CD4-positive, alpha-beta T cell treated with Interleukin-4 for 1 hour (primary cell): ENCODE measurements at places on chromosomes 3 and 15.

DNA sequence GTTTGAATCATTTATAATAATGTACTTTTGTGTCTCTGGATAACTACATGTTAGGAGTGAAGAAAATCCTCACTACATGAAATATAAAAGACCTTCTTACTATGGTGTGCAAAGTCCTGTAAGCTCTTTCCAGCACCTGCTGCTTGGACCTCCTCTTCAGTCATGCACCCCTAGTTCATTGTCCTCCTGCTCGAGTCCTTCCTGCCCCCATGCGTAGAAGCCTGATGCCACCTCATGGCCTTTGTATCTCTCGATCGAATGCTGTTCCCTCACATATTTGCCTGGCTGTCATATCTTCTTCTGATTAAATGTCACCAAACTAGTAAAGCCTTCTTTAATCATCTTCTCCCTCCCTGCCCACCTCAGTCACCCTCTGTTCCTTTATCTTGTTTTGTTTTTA is 49.9 kb upstream of the SUCLG2 start:
- DNase-seq, result no peak

GRCh38 chr3:137032465-137033120 is 74.8 kb downstream of the IL20RB start:
- DNase-seq, result peak; percentile 67

DNA sequence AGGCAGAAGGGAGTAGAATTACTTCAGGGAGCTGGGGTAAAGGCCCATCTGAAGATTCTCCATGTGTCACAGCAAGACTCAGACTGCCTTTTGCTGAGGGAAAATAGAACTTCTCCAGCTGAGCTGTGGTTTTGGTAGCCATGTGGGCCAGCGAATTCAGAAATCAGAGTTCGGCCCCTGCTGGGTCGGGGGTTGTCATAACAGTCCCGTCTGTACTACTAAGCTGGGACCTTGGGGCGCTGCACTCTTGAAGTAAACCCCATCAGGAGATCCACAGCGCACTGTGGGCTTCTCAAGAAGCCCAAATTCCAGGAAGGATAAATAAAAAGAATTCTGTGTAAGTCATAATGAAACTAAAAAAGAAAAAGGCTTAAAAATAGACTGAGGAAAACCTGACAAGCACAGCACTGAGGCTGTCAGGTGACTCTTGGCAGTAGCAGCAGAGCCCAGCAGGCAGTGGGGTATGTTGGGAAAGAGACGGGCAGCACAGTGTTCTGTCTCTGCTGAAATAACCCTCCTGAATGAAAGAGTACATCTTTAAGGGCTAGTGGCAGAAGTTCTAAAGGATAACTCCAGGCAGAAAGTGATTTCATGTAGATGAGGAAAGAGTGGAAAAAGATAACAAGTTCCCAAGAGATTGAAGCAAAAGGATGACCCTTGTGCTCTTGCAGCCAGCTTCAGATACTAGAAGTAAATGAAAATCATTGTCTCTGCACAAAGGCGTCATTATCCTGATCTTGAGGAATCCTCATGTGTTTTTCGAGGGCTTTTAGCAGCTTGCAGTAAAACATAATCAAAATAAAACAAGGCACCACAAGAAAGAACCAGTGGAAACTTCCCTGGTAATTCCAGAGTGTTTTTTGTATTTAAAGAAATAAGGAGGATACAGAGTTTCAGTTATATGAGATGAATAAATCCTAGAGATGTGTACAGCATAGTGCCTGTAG is 74.5 kb downstream of the RAB7A start:
- peak; percentile 65 for DNase-seq

GRCh38 chr15:100930306-100930848 is 11.2 kb downstream of the LRRK1 start:
- DNase-seq, result no peak

- no peak for DNase-seq
Observed at GRCh38 chr3:166993015-166993630, 387.0 kb downstream of the ZBBX start.

- no peak for DNase-seq
Observed at GRCh38 chr3:154536751-154537150, 106.8 kb upstream of the GPR149 start.

GRCh38 chr3:128845778-128846485 is 33.5 kb upstream of the ACAD9 start:
- peak; percentile 86 for DNase-seq

DNA sequence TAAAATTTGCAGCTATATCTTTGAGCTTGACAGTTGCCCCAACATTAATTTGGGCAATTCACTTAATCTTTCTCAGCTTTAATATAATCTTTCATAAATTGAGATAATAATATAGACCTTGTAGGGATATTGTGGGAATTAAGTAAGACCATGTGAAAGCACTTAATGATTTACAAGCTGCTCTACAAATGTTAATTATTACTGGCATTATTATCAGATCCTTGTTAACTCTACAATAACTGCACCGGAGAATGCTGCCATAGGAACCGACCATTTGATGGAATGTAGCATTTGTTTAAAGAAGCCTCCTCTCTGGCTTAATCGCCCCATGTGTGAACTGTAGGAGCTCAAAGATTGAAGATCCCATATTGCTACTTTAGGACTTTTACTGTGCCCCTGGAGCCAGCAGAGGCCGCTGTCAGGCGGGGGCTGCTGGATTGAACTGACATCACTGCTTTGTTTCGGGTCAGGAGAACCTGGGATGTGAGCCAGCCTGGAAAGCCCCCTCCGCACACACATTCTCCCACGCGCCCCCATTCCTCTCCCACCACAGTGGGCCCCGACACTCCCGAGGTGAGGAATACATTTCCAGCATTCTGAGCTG is 154.2 kb upstream of the TNIK start:
- no peak for DNase-seq

GRCh38 chr3:13317596-13318320 is 102.4 kb downstream of the NUP210 start:
- DNase-seq, result no peak

DNA sequence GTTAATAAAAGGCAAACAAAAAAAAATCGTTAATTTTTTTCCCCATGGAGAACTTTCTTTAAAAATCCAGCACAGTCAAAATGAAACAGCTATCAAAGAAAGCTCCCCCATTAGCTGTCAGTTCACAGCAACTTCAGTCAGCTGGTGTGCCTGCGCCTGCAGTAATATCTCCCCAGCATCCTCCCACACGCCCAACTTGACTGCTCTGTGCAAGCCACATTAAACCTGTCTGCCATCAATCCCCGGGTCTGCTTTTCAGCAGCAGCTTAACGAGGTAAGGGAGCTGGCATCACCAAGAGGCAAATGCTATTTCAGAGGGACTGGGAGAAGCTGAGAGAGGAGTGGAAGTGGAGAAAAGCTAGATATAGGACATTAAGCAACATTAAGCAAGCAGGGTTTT is 337.5 kb downstream of the GAP43 start:
- no peak for DNase-seq

DNA sequence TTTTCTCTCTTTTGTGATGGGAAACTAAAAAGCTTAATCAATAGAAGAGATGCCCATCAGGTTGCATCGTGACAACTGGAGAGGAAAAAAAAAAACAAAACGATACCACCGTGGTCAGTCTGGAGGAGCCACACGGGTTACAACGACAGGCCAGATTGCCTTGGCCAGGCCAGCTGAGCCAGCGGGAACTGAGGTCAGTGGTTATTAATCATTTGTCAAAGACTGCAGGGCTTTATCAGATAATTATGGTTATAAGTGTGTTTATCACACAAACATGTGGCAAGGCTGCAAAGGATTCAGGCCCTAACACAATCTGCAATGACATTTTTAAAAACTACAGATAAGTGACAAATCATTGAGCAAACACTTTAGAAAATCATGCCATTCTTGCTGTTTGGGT is 135.0 kb upstream of the FAM3D start:
- no peak for DNase-seq

DNA sequence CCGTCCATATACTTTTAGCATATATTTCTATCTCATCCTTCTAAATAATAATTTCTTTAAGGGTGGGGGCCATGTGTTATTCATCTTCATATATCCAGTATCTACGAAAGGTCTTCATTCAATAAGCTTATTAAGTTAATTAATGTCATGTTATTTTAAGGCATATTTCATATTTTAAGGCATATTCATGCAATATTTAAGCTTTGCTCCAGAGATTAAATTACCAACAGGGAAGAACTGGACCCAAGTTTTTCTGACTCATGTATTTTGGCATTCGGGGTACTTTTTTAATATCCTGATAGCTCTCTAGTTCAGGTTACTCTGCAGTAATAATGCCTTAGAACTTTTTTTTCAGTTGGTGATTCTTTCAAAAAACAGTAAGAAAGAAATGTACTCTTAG is 27.4 kb downstream of the PHC3 start:
- no peak for DNase-seq

GRCh38 chr3:100634493-100635272 is 25.3 kb downstream of the ADGRG7 start:
- DNase-seq, result peak; percentile 24

DNA sequence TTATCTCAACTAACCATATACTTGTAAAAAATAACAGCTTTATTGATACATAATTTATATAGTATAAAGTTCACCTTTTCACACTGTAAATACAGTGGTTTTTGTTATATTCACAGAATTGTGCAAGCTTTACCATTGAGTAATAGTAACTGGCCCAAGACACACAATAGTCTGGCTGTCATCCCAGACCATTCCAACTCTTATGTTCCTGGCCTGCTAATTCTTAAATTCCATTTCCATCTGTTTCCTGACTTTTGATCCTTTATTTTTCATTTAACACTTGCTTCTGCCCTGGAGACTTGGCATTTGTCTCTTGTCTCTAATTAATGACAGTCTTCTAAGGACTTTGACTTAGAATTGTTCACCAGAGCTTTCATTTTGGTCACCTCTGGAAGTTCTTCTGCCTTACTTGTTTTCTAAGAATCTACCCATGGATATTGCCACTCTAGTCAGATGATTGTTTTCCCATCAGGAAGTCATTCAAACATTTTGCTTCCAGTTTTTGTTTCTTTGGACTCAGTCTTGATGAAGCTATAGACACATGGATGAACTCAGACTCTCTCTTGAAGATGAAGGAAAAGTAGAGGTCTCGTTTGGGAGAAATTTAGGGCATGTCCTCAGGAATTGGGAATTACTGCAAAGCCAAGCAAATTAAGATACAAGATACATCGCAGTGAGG is 27.2 kb upstream of the PLSCR4 start:
- no peak for DNase-seq

GRCh38 chr15:57355259-57355658 is 21.0 kb upstream of the CGNL1 start:
- DNase-seq, result no peak

DNA sequence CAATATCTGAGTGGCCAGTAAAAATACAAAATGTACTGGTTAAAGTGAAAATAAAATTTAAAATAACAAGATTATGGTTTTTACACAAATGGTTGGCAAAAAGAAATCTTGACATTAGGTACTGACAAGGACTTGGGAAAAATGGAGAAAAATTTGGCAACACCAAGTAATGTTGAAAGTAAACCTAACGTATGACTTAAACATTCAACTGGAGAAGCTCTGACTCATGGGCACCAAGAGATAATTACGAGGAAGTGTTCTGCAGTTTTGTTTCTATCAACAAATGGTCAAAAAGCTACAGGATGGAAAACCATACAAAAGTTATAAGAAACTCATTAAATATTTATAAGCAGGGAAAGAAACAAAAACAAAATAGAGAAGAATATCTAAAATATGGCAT is 177.7 kb downstream of the ZNF385D start:
- no peak for DNase-seq

DNA sequence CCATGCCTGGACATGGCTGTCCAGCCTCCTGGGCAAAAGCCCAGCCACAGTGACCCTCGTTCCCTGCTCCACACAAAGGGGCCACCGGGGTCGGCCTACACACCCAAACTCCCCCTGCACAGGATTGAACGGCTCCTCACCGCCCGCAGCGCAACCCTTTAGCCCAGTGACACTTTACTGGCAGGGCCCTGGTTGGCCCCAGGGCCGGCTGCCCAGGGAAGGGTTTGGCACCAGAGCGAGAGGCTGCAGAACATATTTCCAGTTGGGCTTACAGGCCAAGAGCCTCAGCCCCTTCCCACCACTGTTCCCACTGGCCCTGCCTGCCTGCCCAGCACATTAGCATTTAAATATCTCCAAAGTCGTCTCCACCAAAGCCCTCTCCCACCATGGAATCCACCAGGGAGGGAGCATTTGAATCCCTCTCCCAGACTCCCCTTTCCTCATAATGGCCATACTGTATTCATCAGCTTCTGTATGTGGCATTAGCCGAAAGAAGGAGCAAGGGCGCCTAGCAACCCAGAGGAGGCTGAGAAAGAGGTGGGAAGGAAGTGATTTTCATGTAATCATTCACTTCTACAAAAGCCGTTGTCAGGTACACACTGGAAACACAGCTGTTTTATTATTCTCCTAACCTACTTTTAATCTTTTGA is 85.4 kb downstream of the SLC6A11 start:
- no peak for DNase-seq

DNA sequence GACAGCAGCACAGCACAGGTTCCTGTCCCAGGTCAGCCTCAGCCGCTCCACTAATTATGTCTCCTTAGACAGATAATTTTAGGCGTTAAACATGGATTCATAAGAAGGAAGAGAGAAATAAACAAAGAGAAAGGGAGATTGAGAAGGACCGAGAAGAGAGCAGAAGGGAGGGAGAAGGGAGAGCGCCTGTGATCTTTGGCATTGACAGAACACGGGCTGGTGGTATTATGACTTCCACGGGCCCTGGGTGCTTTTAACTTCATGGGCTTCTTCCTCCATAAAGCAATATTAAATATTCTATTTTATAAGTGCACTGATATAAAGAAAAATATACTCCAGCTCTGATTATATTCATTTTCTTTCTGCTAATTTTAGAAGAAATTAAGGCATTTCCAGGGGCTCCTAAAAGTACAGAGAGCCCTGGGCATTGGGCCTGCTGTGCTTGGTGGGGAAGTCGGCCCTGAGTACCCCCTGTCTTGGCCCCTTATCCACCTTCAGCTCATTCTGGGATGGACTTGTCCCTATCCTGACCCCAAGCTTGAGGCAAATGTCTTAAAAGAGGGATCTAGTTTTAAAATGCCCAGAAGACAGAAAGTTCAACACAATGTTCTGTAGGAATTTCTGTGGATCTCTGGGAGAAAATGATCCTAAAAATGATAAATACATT is 135.3 kb downstream of the MEX3B start:
- no peak for DNase-seq

GRCh38 chr3:126358038-126358815 is 1.0 kb upstream of the KLF15 start:
- DNase-seq, result no peak

- no peak for DNase-seq
Observed at GRCh38 chr15:60272623-60273022, 125.2 kb downstream of the ANXA2 start.

GRCh38 chr15:77623755-77624524 is 8.8 kb downstream of the LINGO1 start:
- no peak for DNase-seq

DNA sequence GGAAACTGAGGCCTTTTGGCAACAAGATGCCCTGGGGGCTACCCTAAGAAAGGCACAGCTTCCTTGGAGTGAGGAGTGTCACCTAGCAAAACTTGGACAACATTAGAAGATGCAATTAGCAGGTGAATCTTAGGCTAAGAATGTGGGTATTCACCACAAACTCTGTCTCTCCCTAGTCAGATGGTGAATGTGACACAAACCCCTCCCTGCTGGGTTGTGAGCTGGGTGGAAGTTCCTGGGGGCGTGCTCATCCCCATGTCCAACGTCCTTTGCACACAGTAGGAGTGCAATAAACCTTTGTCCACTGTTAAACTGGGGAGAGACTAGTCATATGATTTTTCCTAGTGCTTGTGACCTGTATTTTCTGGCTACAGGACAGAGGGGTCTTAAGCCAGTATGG is 67.1 kb upstream of the SH3GL3 start:
- no peak for DNase-seq

- no peak for DNase-seq
Observed at GRCh38 chr3:46926039-46926438, 48.5 kb downstream of the PTH1R start.
